Mucosa of descending colon (tissue), 3 donors: ENCODE measurements at places on chromosomes 6 and 20. TPM values are rescaled to one million over a fixed set of nuclear protein-coding genes. Genes with fewer than 3 reads are reported as not detected.

Gene SLC17A1
- total RNA-seq, result not detected

Gene UBD
- 4.2 TPM for total RNA-seq

Gene RBBP8NL
- 7.0 TPM for total RNA-seq

Gene ID4
- total RNA-seq, result 4.7 TPM

DNA sequence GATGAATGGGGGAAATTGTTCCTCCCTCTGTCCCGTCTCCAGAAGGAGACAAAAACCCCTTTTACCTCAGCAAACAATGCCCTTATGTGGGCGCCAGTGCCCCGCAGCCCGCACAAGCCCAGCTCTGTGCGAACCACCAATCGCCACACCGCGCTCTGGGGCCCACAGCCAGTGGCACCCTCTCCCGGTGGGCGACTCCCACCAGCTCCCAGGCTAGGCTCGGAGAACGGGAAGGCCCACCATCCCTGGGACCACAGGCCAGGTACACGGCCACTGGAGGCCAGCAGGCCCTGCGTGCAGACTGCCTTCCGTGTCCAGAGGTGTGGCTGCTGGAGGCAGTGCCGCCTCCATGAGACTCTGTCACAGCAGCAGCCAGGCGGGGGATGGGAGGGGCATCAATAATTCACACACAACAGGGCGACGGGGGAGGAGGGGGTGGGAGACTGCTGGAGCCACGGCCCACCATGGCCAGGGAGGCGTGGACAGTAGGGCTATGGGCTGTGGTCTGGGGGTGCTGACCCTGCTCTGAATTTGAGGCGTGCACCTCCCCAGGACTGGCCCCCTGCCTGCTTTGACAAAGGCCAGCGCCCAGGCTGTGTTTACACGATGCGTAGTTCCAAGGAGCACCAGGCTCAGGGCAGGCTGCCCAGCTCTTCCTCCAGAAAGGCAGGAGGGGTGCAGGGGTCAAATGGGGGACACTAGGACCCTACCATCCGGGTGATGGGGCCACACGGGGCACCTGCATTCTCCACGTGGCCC is 105.7 kb downstream of the ASXL1 start:
- DNase-seq, result peak; percentile 85

Gene RSPO3
- total RNA-seq, result 9.1 TPM

- no peak for DNase-seq
These were observed 30.1 kb downstream of the DCDC2 start for GRCh38 chr6:24327756-24328155.

DNA sequence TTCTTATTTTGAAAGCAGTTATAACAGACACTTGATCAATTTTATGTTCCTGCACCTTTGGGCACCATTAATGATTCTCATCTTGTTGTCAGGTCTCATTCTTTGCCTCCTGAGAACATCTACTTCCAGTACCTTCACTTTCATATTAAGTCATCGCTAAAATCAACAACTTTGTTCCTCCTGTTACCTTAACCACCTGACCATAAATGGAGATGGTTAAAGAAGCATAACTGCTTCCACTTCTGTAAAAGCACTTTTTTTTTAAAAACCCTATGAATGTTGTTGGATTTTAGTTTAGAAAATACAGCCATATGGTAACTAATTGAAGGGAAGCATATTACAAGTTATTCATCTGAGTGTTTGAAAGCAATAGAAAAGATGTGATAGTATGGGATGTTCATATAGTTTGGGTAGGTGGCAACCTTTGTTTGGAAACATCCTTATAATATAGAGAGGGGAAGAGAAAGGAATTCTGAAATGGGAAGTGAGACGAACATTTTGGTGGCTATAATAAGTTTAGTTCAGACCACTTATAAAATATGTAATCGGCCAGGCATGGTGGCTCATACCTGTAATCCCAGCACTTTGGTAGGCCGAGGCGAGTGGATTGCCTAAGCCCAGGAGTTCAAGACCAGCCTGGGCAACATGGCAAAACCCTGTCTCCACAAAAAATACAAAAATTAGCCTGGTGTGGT is 53.9 kb downstream of the AFG1L start:
- DNase-seq, result no peak

Gene EIF2S2
- total RNA-seq, result 41.0 TPM

DNA sequence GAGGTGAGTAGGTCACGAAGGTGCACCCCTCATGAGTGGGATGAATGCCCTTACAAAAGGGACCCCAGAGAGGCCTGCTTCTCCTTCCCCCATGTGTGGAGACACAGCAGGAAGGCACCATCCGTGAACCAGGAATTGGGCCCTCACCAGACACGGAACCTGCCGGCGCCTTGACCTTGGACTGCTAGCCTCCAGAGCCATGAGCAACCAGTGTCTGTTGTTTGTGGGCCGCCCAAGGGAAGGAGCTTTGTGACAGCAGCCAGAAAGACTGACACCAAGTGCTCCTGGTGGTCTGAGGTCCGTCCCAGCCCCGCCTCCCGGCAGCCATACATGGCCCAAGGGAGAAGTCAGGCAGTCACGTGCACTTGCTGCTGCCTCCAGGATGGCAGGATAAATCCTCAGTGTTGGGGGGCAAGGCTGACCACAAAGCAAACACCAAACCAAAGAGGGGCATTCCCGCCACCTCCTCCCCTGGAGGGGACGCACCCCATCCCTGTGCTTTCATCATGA is 29.3 kb downstream of the CDH4 start:
- DNase-seq, result no peak

DNA sequence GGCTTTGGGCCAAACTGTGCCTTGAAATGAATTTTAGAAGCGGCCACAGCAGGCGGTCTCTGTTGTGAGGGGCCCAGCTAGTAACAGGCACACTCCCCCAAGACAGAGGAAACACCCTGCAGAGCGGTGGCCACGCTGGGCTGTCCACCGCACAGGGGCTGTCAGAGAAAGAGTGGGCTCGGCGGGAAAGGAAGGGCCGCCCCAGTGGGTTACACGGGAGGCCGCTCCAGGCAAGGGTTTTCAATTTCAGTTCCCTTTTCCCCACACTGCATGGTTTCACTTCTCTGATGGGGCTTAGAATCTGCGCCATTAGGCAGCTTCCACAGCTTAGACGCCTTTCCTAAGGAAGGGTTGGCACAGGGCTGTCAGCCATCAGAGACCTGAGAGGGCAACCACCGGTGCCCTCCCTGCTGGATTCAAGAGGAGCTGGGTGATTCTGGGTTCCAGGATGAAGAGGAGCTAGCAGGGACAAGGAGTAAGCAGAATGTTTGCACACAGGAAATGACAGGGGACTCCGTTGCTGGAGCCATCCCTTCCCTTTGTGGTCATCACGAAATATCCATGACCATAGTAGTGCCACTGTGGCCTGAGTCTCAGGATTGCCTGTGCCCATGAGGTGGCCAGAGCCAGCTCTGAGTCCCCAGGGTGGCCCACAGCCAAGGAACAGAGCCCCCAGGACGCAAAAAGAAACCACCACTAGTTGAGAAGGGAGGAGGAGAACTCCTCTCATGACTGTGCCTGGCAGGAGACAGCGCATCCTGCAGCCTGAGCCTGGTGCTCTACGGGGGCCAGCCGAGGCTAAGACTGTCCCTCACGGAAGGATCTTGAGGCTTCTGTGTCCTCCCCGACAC is 282.7 kb downstream of the NRN1 start:
- no peak for DNase-seq

DNA sequence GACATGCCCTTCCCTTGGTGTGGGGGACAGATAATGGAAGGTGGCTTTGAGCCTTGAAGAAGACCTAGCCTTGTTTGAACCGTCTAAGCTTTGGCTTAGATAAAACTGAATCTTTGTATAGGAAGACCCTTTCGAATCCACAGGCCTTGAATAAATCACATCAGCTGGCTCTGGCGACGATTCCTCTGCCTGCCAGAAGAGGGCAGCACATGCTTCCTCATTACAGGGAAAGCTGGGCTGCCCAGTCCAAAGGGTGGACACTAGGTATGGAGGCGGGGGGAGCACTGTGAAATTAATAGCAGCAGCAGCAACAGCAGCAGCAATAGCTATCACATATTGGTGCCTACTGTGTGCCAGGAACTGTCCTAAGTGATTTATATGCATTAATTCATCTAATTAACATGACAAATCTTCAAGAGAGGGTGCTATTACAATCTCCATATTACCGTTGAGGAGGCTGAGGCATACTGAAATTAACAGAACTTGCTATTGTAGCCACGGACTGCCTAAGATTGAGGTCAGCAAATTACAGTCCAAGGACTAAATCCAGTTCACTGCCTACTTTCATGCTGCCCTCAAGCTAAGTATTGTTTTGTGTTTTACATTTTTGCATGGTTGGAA is 85.1 kb downstream of the CLIC5 start:
- peak; percentile 76 for DNase-seq

- no peak for DNase-seq
These were observed 15.2 kb upstream of the SSR1 start for GRCh38 chr6:7328243-7328642.

DNA sequence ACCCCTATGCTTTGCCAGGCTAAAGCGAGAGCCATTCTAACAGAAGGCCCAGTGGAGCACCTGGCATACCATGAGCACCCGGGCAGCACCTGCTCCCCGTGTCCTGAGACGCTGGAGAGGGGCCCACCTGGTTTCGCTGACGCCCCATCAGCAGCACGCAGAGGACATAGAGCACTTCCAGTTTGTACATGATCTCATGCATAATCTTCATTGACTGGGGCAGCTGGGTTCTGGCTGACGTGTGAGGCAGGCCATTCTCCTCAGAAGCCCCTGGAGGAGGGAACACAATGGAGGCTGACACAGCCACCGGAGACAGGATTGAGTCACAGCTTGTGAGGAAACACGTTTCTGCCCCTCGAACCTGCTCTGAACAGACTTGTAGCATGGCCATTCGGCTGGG is 65.4 kb downstream of the MYH7B start:
- no peak for DNase-seq

GRCh38 chr6:55543633-55544309 is 35.2 kb downstream of the HMGCLL1 start:
- DNase-seq, result no peak

GRCh38 chr20:62360854-62361798 is 6.0 kb downstream of the LAMA5 start:
- peak; percentile 23 for DNase-seq

GRCh38 chr6:13712599-13712898 is 914 bp upstream of the RANBP9 start:
- DNase-seq, result no peak

- DNase-seq, result no peak
These were observed 377.3 kb upstream of the JAG1 start for GRCh38 chr20:11051136-11051535.

DNA sequence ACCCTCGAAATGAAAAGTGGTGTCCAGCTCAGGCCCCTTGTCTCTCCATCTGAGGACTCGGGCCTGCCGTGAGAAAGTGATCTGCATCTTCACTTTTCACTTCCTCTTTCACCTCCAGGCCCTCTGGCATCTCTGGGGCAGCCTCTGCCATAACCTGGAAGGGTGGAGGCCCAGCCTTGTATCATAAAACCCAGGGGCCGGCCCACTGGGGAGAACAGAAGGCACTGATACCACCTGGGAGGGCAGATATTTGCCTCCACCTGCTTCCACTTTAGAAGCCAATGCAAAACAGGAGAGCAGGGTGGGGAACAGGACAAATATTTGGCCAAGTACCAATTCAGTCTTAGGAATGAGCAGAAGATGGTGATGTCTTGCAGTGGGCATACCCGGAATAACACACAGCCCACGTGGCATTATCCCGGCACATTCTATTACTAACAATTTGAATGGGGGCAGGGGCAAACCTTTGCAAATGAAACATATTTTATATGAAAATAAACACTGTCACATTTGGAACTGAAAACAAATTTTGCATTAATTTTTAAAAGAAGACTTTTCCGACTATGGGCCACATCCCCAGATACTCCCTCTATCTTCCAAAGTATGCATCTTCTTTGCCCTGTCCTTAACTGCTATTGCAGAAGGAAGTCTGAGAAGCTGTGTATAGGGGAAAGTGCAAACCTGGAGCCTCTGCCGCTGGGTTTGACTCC is 69.2 kb upstream of the TBC1D7 start:
- peak; percentile 84 for DNase-seq

DNA sequence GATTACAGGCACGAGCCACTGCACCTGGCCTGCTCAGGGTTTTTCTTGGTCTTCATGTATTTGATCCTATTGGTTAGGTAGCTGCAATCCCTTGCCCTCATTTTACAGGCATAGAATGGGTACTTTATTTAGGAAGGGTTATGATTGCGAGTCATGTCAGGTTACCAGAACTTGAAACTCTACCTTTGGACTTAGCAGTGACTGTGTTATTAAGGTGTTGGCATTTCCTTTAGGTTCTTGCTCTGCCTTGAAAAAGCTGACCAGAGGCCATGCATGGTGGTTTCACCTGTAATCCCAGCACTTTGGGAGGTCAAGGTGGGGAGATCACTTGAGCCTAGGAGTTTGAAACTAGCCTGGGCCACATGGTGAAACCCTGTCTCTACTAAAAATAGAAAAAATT is 24.5 kb downstream of the JARID2 start:
- no peak for DNase-seq

DNA sequence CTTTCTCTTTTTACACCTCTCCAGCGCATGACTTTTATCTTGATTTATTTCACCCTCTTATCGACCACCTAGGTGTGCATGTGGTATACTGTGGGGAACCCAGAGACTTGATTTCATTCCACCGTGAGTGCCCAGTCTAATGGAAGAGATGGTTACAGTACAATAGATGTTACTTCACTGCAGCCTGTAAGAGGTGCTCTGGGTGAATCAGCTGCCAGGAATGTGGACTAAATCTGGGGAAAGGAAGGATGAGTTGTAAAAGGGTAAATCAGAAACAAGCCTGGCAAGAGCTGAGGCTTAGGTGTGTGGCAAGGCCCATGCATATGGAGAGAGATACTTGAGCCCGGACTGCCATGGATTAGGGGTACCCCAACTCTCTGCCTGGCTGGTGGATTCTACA is 7.4 kb downstream of the STK35 start:
- no peak for DNase-seq

DNA sequence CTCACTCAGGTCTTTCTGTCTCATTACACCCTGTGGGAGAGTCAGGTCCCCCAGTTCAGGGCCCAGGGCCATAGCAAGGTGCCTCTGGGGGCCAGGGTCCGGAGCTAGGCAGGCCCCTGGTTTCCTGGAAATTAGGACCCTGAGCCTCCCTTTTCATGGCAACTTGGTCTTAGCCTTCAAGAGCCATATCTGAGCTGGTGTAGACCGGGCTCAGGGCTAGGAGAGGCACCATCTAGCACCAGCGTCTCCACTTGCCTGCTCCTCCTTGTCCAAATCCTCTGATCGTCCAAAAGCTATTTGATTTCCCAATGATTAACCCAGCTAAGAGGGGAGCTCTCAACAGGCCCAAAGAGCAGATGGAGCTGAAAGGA is 5.6 kb downstream of the MDFI start:
- DNase-seq, result no peak

DNA sequence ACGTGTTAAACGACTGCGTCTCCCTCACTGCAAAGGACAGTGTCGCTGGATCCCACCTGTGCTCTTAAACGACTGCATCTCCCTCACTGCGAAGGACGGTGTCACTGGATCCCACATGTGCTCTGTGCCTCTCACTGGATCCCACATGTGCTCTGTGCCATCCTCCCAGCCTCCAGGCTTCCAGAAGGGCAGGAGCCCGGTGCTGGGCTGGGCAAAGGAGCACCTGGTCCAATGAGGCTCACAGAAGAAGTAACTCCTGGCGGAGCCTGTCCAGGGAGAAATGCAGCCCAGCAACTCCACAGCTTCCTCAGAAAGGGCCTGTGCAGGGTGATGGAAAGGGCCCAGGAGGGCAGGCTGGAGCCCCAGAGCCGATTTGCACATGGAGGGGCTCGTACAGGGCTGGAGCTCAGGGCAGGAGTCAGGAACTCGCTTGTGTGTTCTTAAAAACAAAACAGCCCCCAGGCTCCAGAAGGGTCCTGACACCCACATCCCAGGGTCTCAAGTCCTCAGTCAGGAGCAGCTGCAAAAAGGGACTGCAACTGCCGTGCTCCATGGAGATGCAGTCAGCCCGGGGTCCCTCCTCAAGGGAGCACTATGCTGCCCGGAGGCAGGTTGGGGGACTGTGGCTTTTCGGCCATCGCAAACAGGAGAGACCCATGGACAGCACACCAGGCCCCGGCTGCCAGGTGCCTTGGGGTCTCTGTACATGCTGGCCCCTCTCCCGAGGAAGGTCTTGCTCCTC is 52.7 kb downstream of the DLL1 start:
- DNase-seq, result no peak
